ENCODE measurements at places on chromosomes 1 and 21.
A peak's percentile ranks its signal among the peaks of the same experiment; 100 is the strongest.

GRCh38 chr1:109396871-109397580 lies 692 bp downstream of the SORT1 start:
- no peak for DNase-seq

DNA sequence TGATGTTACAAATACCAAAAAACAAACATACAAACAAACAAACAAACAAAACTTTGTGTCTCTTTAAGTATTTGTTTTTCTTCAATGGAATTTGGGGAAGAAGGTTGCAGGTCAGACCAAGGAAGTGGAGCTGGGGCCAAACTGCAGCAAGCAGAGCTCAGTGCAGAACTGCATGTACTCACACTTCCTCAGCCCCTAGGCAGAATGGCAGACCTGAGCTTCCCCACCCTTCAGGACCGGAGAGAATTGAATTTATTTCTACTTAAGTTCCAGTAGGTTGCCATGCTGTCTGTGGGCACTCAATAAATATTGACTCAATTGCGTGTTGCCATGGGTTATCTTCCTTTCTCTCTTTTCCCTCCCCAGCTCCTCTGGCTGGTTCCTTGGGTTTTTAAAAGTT lies 173.6 kb downstream of the PTGER3 start:
- DNase-seq: no peak

- no peak for DNase-seq
Measured at GRCh38 chr1:110091791-110092190, 20.5 kb upstream of the UBL4B start.

DNA sequence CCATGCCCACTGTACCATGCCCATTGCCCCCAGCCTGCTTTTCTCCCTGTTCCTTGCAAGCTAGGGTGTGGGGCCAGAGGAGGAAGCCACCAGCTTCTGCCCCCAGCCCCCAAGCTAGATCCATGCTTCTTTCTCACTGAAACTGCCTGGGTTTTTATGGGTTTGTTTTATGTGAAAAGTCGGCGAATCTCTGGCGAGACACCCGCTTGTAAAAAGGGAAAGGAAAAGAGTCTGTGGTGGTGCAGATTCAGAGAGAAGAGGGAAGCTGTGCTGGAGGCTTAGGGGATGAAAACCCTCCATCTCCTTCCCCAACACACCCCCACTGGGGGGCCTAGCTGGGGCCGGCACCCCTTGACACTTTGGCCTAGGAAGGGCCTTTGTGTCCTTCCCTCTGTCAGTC lies 26.2 kb downstream of the GRHL3 start:
- no peak for DNase-seq

- DNase-seq: no peak
Measured at GRCh38 chr1:168917796-168918195, 188.7 kb upstream of the ATP1B1 start.

DNA sequence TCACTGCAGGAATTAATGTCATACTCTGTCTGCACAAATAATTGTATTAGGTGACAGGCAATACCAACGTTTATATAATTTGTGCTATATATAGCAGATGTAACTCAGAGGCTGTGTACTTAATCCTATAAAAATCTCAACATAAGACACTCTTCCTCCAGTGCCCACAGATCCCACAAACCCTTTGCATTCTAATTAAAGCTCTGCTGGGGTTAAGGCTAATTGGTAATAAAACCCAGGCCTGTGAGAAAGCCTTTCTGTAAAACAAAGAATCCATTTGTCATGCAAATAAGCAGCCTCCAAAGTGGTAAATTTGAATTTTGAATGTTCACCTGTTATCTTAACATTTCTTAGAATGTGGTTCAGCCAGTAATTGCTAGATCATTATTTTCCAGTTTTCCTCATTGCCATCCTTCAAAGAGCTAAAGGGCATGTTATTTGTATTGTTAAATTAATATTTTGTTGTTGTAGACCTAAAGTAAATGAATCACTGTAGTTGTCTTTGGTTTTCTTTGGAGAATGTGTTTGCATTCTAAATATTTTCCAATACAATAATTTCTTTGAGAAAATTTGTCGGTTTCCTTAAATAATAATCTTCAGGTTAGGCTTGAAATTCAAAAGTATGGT lies 46.3 kb upstream of the PRDX6 start:
- DNase-seq: no peak

DNA sequence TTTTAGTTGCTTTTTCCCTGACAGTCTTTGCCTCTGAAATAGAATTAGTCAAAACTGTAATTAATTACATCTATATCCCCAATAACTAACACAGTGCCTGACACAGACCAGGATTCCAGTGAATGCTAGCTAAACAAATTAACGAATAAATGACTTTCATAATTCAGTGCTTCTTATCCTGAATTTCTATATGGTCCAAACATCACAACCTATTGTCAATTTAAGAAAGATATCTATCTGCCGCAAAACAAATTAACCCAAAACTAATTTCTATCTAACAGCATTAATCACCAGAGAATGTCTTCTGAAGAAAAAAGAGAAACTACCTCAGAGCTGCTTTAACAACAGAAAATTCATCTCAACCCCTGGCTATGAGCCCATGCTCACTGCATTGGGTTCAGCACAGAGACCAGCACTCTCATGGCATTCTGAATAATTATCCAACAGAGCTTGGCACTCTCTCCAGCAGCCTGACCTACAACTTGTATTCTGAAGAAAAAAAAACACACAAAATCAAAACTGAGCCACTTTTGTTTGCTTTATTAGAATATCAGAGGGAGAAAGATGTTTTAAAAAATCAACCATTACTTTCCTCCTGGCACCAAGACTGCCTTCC lies 547.3 kb upstream of the BEND5 start:
- no peak for DNase-seq

DNA sequence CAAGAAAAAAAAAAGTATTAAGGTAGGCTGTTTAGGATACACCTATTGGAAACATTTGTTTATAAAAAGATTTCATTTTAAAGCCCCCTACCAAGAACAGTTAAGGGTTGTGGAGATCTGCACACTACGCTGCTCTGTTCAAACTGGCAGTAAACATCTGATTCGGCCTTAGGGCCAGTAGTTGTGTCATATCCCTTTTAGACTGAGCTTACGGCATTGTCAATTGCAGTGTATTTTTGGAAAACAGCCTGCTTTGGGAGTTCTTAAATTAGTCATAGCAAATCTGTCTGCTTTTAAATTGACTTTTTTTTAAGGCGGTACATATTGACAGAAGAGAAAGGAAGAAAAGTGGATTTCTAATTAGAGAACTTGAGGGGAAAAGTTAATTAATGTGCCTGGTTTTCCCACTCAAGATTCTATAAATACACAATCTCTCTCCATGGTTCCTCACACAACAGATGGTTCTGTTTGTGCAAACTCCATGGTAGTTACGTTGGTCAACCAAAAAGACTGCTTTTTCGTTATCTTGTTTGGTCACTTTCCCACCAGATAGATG lies 1.7 kb upstream of the ELK4 start:
- DNase-seq: no peak

DNA sequence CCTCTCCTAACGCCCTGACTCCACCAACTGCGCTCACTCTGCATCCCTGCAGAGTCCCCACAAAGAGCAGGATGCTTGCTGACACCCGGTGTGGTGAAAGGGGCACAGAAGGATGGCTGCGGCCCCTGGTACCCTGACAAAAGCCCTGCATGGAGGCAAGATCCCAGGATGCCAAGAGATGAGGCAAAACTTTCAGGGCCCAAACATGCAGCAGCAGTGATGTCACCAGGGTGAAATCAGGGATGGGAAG lies 36.6 kb downstream of the SLC9A1 start:
- DNase-seq: no peak

- no peak for DNase-seq
Measured at GRCh38 chr1:205020466-205020865, 22.5 kb upstream of the CNTN2 start.

- no peak for DNase-seq
Measured at GRCh38 chr1:246319083-246319714, 187.9 kb downstream of the SMYD3 start.

DNA sequence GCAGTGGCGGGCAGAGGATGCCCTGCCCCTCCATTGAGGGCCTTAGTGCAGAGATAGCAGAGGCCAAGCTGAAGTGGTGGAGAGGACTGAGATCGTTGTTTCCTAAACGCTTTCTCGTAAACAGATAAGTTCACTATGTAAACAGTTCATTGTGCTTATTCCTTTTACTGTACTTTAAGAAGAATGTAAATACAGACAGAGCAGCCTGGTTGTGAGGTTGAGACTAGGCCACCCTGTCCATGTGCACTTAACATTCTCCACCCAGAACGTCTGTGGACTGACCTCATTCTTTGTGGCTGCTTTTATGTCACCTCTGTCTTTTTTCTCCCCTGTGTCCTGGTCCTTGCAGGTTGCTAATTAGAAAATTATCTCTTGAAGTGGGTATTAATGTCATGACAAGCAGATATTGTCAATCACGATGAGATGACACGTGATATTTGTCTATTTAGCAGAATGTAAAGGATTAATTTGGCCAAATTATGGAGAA lies 8.5 kb downstream of the CENPS start:
- DNase-seq: no peak

- no peak for DNase-seq
Measured at GRCh38 chr1:213997038-213997771, 9.4 kb downstream of the PROX1 start.

- DNase-seq: no peak
Measured at GRCh38 chr1:208935517-208936187, 647.9 kb upstream of the CAMK1G start.

DNA sequence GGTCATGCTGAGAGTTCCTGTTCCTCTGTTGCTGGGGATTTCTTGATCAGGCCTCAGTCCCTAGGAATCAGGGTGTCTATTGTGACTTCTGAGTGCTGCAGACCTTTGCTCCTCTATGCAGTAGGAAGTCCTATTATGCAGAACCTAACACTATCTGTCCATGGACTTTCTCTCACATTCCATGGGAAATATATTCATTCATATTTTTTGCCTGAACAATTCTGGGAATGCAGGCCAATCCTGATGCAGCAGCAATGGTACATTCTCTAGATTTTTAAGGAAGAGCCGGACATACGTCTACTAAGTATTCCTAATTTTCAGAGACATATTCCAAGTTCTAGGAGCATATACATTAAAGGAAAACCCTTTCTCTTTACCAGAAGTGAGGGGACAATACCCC lies 61.1 kb upstream of the C1orf87 start:
- DNase-seq: no peak

GRCh38 chr1:205259998-205260397 lies 32.3 kb downstream of the TMCC2 start:
- DNase-seq: no peak

- DNase-seq: no peak
Measured at GRCh38 chr1:79551321-79551720, 544.8 kb upstream of the ADGRL4 start.

DNA sequence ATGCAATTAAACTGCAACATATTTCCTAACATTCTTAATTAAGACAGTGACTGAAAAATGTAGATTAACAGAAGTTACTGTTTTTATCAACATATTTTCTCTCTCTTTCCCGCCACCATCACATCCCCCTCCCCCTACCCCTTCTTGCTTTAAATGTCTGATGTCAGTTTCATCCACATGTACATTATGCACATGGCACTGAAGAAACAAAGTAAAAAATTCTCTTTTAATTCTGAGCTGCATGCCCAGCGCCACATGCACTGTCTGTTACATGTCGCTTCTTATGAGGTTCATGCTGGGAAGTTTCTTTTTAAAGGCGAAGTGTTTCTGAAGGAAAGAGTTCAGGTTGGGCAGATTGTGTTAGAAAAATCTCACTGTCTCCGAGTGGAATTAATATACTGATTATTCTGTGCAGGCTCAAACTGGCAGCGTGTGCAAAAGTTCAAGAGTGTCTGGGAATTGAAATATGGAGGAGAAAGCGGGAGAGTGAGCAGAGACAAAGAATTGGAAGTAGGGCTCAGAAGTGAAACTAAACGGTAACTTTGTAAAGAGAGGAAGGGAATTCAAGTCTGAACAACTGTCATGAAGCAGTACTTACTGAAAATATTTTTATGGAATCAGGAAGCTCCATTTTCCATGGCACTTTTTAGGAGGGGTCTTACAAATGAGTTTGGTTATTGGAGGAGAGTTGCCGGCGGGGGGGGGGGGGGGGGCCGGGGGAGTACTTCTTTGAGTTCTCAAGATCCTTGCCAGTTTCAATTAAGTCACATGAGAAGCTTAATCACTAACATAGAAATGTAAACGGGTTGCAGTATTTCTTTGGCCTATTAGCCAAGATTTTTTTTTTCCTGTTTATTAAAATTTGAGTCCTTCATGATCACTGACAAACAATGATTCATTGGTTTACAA lies 217.6 kb downstream of the SDCCAG8 start:
- DNase-seq: no peak

GRCh38 chr1:221782970-221783369 lies 41.1 kb upstream of the DUSP10 start:
- DNase-seq: no peak

GRCh38 chr1:222167111-222167510 lies 380.8 kb downstream of the HHIPL2 start:
- DNase-seq: no peak

- no peak for DNase-seq
Measured at GRCh38 chr1:160113407-160113806, 2.2 kb upstream of the ATP1A2 start.

- DNase-seq: no peak
Measured at GRCh38 chr1:239347776-239348175, 38.6 kb upstream of the CHRM3 start.

GRCh38 chr1:90045853-90046563 lies 51.1 kb downstream of the ZNF326 start:
- DNase-seq: peak; percentile 11

GRCh38 chr1:205062895-205063294 lies 19.9 kb downstream of the CNTN2 start:
- DNase-seq: no peak

GRCh38 chr21:38422082-38422481 lies 76.2 kb downstream of the ERG start:
- no peak for DNase-seq

GRCh38 chr1:39645411-39646043 lies 6.1 kb upstream of the HEYL start:
- no peak for DNase-seq

DNA sequence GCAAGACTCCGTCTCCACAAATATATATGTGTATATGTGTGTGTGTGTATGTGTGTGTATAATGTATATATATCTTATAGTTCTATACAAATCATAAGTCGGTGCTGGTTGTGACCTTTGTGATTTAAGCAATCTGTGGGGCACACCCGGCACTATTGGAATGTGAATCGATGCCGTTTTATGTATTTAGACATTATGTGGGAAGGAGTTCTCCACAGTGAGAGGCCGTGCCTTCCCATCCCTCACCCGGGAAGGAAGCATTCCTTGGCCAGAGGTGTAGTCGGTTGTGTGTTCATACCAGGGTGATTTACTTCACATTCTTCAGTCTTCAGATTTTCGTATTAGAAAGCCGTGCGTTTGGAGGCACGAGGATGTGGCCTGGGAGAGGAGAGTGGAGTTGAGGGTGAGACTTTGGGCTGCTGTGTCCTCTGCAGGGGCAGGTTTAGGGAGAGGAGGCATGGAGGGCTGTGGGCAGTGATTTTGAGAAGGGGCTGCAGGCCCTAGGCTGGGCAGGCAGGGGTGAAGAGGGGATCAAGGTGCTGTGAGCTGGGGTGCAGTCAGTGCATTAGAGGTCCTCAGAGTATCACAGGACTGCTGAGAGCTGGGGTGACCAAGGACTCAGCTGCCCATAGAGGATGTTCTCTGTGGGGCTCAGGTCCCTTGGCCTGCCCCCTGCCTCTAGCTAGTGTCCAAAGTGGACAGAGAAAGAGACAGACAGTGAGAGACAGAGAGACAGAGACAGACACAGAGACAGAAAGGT lies 57.7 kb downstream of the TRIM11 start:
- no peak for DNase-seq

- DNase-seq: no peak
Measured at GRCh38 chr1:44276901-44277300, 63.6 kb downstream of the DMAP1 start.

Measured in CD4-positive, alpha-beta memory T cell (primary cell).